ENCODE measurements at places on chromosomes 6 and 20. TPM values are rescaled to one million over a fixed set of nuclear protein-coding genes. Genes with fewer than 3 reads are reported as not detected.

BPIFB4 gene
- not detected for total RNA-seq

FAM217A gene
- total RNA-seq = not detected

ATXN1 gene
- total RNA-seq = 27.1 TPM

SLC22A1 gene
- 1.5 TPM for total RNA-seq

BPIFA1 gene
- total RNA-seq = not detected

All from subcutaneous adipose tissue (tissue), 4 donors.